ENCODE measurements at places on chromosomes 13 and 19. TPM values are rescaled to one million over a fixed set of nuclear protein-coding genes. Genes with fewer than 3 reads are reported as not detected.

The SPACA4 gene
- not detected for total RNA-seq

The FAAP24 gene
- 1.2 TPM for total RNA-seq

The TNNT1 gene
- total RNA-seq = not detected

The IQCN gene
- total RNA-seq = 26.5 TPM

The RUBCNL gene
- not detected for total RNA-seq

The POMP gene
- total RNA-seq = 27.3 TPM
